Omental fat pad (tissue), 4 donors: ENCODE measurements at places on chromosomes 3 and 15. TPM values are rescaled to one million over a fixed set of nuclear protein-coding genes. Genes with fewer than 3 reads are reported as not detected.

The SERPINI1 gene
- 2.2 TPM for total RNA-seq

- no peak for DNase-seq
Observed at GRCh38 chr3:172869368-172869771, 118.8 kb downstream of the ECT2 start.

The BLM gene
- total RNA-seq, result 1.7 TPM

DNA sequence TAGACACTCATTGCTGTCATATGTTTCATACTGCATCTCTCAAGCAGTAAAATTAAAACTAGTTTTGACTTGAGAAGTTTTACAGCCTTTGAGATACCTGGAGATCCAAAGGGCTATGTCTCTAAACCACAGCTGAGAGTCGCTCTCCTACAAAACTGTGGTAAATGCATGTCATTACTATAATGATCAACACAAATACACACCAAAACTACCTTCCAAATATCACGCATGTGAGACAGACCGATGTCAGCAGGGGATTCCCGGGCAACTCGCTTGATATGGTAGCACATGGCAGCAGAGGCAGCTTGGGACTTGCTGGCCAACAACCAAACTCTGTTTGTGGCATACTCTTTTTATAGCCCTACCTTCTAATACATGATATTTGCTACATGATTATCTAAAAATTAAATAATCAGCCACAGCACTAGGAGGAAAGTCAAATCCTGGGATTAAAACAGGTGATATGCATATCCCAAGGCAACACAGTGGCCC lies 56.3 kb downstream of the PDZRN3 start:
- no peak for DNase-seq

- no peak for DNase-seq
Observed at GRCh38 chr15:85937661-85938060, 142.0 kb upstream of the AGBL1 start.

- DNase-seq, result no peak
Observed at GRCh38 chr15:77025941-77026411, 31.1 kb downstream of the PSTPIP1 start.

- no peak for DNase-seq
Observed at GRCh38 chr15:34584996-34585395, 1.5 kb upstream of the GOLGA8B start.

The TRH gene
- 0.65 TPM for total RNA-seq

The SSUH2 gene
- total RNA-seq, result not detected

The RPP25 gene
- 11.2 TPM for total RNA-seq

GRCh38 chr15:99249270-99249841 lies at the start of gene TTC23:
Gene TTC23 (minus strand): TSS chr15:99249581. CDS start chr15:99228712, 20,869 bp downstream.
- DNase-seq, result no peak

The EID1 gene
- 152 TPM for total RNA-seq

The AGBL1 gene
- not detected for total RNA-seq

The ASB7 gene
- total RNA-seq, result 9.8 TPM

- DNase-seq, result no peak
Observed at GRCh38 chr15:64636556-64636955, 138.8 kb downstream of the RBPMS2 start.

The GOLGA8G gene
- total RNA-seq, result not detected

The HTR3E gene
- not detected for total RNA-seq

DNA sequence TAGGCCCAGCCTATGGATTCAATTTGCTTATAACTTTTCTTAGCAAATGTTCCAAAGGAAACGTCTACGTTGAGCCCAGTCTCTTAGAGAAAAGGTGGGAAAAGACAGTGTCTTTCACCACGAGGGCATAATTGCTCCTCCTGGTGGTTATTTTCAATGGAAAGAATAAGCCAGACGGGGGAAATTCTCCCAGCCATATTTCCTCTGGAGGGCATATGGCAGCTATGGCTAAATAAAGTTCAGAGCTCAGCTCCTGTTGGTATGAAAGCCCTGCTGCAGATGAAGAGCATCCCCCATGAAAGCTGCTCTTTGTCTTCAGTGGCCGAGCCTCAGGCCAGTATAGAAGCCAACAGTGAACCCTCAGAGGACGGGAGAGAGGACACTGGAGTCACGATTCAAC lies 297.9 kb downstream of the RYR3 start:
- no peak for DNase-seq

The CACNA1D gene
- total RNA-seq, result 1.8 TPM

GRCh38 chr3:26012241-26012745 lies 222.4 kb downstream of the OXSM start:
- no peak for DNase-seq

GRCh38 chr3:50644561-50644960 lies 27.6 kb downstream of the MAPKAPK3 start:
- DNase-seq, result no peak

The SIN3A gene
- 40.4 TPM for total RNA-seq

GRCh38 chr15:37138591-37139215 lies 38.4 kb upstream of the MEIS2 start:
- no peak for DNase-seq

The TGM5 gene
- 5.0 TPM for total RNA-seq

The TAGLN3 gene
- not detected for total RNA-seq

- DNase-seq, result no peak
Observed at GRCh38 chr3:71361334-71361890, 222.1 kb downstream of the FOXP1 start.

DNA sequence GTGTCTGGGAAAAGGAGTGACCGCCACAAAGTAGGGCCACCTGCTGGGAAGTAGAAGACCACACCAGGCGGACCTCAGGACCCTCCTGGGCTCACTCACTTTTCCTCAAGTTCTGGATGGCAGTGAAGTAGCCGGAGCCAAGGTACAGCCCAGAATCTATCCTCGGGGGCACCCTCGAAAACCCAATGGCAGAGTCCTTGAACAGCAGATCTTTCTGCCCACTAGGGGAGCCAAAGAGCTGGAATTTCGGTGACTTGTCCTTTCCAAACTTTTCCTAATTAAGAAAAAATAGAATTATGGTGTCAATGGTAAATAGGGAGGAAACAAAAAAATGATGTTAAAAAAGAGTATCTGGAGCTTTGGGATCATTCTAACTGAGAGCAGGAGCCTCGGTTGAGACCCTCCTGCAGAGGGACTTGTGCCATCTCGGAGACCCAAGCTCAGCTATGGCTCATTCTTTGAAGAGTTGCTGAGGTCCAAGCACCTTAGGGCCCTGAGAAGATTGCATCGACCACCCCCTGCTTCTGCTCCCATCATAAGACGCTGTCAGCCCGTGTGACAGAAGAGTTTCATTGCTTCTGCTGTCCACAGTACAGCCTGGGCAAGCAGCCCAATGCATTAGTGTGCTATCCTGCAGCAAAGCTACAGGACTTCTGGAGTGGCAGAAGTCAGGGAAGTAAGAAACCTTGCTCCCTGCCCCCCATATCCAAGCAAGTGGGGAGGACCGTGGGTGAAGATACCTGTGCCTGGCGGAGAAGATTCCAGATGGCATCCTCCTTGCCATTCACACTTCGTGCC lies 14.8 kb downstream of the LTF start:
- DNase-seq, result no peak
